ENCODE measurements at places on chromosomes 5 and 9.
A peak's percentile ranks its signal among the peaks of the same experiment; 100 is the strongest.

DNA sequence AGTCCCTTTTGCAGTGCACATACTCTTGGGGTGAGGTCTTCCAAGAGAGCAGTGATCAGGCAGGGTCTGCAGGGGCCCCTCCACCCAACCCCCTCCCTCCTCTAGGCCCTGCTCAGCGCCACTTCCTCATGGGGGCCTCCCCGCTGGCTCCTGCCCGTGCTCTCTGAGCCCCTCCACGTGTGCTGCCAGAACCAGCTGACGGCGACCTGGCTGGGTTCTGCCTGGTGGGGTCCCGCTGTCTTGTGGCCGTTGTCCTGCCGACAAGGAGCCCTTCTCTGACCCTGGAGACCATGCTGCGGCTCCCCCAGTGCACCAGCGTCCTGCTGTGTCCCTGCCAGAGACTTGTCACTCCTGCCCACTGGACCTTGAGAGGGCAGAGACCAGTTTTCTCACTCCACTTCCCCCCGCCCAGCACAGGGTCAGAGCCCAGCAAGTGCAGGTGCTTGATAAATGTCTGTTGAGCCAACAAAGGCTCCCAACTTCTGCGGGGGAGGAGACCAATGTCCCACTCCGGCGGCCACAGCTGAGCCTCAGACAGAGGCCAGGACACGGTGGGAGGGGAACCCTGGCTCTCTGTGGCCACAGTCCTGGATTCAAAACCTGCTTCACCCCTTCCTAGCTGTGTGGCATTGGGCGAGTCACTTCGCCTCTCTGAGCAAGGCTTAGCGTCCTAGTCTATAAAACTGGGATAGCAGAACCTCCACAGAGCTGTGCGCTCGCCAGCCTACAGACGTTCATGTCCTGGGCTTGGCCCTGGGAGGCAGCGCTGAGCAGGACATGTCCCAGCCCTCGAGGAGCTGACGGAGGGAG, 24.8 kb downstream of the SARDH start:
- DNase-seq: no peak

- no peak for DNase-seq
Measured at GRCh38 chr9:125829743-125830142, 82.6 kb downstream of the PBX3 start.

DNA sequence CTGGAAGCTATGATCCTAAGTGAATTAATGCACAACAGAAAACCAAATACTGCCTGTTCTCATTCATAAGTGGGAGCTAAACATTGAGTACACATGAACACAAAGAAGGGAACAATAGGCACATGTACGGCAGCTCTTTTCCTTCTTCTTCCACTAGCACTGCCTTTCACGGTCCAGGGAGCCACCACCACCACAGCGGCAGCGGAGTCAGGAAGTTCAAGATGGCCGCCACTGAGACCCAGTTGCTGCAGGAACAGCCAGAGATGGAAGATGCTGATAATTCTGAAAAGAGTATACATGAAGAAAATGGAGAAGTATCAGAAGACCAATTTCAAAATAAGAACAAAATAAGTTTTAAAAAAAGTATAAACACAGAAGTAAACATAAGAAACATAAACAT, 39.5 kb upstream of the TNFSF15 start:
- no peak for DNase-seq

DNA sequence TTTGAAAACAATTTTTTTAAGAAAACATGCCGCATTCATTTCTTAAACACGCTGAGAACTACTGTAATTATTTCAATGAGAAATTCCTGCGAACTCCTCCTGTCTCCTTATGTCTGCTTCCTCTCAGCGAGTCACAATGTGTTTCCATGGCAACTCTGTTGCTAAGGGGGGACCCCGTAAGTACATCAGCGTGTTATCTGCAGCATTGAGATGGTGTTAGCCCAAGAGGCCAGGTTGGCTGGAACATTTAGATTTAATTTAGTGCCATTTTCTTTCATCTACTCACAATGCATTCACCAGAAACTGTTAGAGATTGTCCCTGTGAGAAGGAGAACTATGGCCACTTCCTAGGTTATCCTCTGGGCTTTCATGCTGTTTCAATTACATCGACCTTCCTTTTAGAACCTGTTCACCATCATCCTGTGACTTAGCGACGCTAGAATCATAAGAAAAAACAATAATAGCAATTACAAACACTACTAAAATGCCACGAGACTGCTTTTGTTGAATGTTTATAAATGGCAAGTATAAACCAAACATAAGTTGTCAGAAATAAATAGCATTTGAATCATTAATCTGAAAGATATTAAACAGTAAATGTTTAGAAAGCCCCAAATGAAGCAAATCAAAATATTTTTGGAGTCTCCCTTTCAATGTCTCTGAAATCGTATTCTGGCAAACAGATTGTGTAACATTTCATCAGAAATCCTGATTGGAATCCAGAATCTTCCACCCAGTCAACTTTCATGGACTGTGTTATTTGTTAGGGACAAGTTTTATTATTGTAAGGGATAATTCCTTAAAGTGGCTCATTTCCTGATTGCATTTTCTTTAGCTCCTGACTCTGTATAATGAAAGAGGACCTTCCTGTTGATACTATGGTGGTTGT, 39.7 kb upstream of the SHC3 start:
- DNase-seq: no peak

DNA sequence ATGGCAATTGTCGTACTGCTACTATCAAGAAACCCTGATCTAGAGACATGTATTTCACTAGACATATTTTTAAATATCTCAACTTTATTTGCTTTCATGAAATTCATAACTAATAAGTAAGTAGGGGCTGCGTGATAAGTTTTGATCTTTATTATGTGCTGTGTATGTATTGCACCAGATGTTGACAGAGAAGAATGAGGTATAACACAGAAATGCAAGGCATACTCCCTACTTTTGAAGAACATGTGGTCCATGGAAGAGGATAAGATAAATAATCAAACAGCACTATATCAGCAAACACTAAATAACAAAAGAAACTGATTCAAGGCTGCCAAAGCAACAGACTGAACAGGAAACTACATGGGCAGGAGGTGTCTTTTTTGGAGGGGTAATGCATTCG, 60.9 kb downstream of the FREM1 start:
- DNase-seq: no peak

- DNase-seq: no peak
Measured at GRCh38 chr9:68797116-68797515, 92.1 kb downstream of the PIP5K1B start.

- peak; percentile 7 for DNase-seq
Measured at GRCh38 chr5:122774519-122774860, 390 bp upstream of the SNX2 start.

DNA sequence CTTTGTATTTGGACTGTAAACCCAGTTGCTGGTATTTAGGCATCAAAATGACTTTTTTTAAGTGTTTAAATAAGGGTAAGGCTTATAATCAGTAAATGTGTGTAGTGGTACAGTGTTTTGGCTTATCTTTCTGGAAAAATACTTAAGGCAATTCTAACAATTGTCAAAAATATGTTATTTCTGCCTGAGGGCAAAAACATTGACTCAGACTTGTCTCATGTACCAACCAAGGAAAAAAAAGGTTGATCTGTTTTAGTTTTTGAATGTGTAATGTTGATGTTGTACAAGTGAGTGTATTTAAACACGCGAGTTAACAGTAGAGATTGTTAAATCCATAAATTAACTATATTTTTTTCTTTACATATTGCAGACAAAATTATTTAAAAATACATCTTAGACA, 277.8 kb upstream of the TYRP1 start:
- DNase-seq: no peak

DNA sequence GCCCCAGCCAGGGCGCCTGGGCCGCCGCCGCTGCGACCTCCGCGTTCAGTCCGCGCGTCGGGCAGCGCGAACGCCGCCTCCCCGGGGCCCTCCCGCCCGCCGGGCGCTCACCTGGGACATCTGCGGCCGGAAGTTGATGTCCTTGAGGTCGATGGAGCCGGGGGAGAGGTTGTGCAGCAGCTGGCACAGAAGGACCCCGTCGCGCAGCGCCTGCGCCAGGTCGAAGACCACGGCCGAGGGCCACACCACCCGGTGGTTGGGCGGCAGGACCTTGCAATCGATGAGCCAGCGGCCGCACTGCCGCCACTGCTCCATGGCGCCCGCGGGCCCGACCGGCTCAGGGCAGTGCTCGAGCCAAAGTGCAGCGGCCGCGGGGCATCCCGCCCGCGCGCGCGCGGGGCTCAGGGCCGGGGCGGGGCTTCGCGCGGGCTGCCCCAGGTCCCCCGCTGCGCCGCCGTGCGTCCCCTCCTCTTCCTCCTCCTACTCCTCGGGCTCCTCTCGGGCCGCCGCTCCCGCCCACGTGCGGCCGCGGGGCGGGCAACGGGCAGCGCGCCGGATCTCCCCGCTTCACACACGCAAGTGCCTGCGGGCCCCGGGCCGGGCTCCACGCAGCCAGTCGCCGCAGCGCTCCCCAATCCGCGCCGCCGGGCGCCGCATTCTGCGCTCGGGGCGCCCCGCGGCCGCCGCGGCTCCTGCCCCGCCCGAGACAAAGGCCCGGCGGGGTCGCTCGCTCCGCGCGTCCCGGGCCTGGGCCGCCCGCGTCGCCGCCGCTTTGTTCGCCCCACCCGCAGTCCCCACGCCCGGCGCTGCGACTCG, at the start of gene VAV2:
Gene VAV2, minus strand, starts transcription at position 361 of the 816 bp plus-strand sequence. Its CDS starts 46 bp downstream, at position 315.
- DNase-seq: peak; percentile 70

DNA sequence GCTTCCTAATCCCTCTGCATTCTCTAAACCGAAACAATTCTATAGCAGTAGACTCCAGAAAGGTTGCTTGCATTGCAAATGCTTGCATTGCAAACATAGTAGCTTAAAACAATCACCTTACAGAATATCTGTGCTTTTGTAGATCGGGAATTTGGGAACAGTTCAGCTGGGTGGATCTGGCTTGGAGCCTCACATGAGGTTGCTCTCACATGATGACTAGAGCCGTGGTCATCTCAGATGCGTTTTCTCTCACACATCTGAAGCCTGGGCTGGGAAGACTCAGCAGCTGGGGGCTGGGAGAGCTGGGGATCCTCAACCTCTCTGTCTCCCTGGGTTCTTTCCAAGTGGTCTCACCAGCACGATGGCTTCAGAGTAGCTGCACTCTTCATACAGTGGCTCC, 127.8 kb downstream of the MSX2 start:
- DNase-seq: no peak

GRCh38 chr9:119157196-119157595, 212.0 kb downstream of the BRINP1 start:
- no peak for DNase-seq

DNA sequence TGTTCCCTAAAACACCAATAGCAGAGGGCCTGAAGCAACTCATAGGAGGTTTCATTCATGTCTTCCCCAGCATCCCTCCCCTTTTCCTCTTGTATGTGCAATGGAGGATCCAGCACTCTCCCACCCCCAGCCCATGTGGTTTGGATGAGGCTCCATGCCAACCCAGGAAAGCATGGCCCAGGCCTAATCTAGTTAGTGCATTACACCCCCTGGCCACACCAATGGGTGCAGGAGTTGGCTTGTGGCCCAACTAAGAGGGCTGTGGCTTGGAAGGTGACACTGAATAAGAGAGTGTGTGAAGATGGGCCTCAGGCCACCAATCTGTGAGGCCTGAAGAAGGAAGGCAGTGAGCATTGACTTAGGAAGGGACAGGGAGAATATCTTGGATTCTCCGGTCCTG, 70.8 kb upstream of the SMIM23 start:
- DNase-seq: no peak

- DNase-seq: no peak
Measured at GRCh38 chr9:131398204-131398603, 4.3 kb downstream of the PRRC2B start.

DNA sequence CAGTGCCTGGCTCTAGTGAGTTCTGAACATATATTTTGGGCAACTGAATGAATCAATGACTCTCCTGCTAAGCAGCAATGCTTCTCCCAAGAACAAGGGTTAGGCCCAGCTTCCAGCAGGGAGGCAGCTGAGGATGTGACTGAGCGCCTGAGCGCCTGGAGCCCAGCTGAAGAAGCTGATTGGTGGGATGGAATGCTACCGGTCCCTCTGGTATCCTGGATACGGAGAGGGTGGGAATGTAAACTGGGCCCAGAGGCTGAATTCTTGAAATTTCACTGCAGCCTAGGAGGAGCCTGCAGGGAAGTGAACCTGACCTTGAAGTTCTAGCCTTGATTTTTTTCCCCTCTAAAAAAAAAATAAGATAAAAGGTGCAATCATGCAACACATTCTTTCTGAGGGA, 43.2 kb downstream of the WWC1 start:
- DNase-seq: no peak

DNA sequence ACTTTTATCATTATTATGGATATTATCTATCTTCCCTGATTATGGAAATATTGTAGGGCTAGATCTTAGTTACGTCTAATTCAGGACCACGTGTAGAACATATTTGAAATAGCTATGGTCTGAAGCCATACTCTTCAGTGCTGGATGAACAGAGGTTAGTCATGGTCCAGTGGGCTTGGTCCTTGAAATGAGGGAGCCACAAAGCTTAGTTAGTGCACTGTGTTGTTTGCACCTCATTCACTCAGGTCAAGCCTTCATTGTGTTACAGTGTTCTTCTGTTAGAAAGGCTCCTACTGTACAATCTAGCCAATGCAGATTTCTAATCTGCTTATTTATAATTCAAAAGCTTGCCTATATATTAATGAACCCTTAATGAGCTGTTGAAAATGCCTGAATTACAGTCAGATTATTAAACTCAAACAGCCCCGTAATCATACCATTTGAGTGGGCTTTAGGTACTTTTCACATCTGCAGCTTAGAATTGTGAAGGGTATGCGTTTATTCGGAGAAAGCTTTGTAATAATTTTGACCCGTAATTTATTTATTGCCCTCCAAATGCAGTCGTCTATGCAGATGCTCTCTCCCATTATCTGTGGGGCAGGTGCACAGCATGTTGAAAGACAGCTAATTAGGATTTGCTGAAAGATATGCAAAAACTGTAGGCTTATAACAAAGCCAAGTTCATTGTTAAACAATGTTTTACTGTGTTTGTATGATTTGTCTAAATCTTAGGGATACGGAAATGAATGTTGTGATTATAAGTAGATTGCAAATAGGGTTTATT, 164.9 kb downstream of the PBX3 start:
- DNase-seq: no peak

GRCh38 chr5:2376486-2376885, 375.0 kb downstream of the IRX2 start:
- no peak for DNase-seq

DNA sequence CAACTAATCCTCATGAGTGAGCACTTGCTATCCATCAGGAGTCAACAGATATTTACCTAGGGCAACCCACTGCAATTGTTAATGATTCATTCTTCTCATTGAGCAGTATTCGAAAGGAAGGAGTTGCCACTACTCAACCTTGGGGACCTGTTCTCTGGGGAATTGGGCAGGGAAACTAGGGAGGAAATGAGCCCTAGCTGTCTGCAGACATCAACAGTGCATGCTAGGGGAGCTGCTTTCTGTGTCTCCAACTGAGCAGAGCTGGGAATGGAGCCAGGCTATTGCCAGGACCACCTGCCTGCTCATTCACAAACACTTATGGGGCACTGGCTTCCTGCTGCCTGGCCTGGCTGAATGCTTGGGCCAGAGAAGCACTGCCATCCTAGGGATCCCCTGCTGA, 183.4 kb downstream of the TMEM38B start:
- DNase-seq: no peak

GRCh38 chr9:134602547-134603362, 38.8 kb upstream of the COL5A1 start:
- no peak for DNase-seq

All from HuH-7.5 (cell line).